ENCODE measurements at places on chromosomes 1 and 21.

DNA sequence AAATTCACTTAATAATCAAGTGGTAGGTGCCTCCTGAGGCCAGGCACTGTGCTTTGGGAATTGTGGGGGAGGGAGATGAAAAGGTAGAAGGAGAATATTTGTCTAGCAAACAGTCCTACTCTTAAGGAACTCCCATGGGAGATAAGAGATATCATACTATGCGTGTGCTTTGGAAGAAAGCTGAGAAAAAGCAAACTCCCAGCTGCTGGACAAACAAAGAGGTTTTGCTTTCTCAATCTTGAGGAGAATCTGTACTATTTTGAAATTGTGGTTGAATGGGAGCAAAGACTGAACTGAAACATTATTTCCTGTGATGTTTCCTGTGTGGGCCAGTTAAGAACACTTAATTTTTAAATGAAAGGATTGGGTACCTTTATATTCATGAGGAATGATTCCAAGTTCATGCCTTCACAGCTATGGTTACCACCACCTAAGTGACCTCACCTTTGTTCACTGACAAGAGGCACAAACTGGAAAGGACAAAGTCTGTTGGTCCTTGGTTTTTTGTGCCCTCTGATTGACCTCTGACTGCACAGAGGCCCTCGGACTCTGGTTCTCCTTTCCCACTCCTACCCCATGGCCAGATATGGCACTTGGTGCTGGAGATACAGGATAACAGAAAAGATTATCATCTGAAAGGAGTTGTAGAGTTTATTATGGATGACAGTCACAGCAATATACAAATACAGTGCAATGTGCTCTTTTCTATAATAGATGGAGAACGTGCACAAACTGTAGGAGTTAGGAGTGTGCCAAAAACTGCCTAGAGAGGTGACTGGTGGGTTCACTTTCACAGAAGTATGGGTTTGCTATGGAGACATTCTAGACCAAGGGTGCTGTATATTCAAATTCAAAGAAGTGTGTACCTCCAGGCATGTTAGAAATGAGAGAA lies 1.6 kb downstream of the CD53 start:
- no peak for DNase-seq

- DNase-seq = no peak
These were observed 92.0 kb upstream of the SIM2 start for GRCh38 chr21:36606983-36607325.

- DNase-seq = no peak
These were observed 123.1 kb downstream of the OLFM3 start for GRCh38 chr1:101873672-101874071.

DNA sequence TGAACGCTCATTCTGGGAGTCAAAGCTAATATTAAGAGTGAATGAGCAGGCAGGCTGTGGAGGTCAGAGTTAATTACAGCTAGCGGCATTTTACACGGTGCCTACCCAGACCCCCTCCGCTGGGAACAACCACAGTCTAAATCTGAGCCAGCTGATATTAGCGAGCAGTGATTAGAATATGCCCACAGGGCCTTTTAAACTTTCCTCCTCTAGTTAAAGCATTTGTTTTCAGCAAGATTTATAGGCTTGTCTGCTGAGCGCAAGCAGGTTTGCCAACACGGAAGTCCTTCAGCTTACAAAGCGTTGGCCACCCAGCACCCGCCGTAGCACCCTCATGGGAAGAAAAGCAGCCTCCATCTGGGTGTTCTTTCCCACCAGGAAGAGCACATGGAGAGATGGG lies 72.1 kb downstream of the LMX1A start:
- no peak for DNase-seq

DNA sequence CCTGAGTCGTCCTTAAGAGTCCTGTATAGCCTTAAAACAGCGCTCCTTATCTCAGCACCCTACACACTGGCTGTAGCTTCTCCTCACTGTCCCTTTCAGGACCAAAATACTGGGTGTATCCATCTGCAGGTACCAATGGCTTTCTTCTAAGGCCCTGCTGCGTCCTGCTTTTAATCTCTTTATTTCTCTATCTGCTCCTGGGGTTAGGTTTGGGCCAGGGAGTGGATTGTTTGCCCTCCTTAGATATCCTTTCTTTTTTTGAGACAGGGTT lies 12.1 kb downstream of the IL6R start:
- DNase-seq = no peak

DNA sequence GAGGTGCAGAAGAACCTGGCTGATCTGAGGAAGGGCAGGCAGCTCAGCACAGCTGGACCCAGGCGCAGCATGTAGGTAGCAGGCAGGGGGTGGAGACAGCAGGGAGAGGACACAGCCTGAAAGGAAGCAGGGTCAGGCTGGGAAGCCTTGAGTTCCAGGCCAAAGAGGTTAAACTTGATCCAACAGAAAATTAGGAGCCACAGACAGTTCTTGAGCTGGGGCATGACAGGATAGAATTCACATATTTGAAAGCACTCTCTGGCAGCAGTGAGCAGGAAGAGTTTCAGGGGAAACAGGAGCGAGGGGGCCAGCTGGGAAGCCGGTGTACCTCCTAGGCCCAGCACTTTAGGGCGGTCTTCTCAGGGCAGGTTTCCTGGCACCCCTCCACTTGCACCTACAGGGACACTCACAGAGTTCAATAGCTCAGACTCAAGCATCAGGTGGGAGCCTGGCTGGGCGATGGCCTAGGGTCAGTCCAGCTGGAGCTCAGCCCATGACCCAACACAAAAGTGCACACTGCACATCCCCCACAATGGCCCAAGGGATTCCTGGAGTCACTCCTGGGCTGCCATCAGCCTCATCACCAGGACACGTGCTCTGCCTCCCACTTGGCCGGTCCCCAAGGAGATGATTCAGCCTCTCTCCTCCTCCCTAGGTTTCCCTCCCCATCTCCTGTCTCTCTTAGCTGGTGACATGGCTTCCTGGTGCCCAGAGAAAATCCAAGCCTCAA lies 22.7 kb downstream of the MATN1 start:
- no peak for DNase-seq

GRCh38 chr1:82819234-82819633 lies 1018.5 kb downstream of the ADGRL2 start:
- no peak for DNase-seq

DNA sequence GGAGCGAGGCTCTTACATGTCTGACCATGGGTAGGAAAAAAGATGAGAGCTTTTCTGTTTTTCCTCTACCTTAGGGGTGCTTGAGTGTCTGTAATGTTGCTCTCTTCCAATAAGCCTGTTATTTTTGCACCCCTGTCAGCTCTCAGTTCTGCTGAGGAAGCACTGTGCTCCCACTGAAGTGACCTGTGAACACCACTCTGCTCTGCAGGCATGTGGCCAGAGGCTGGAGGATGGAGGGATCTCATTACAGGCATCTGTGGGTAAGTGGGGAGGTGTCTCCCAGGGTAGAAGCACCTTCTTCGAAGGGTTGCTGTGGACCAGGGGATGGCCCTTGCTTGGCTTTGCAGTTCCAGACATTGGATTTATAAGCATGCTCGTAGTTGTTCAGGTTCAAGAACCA lies 56.8 kb upstream of the RBM15 start:
- no peak for DNase-seq

DNA sequence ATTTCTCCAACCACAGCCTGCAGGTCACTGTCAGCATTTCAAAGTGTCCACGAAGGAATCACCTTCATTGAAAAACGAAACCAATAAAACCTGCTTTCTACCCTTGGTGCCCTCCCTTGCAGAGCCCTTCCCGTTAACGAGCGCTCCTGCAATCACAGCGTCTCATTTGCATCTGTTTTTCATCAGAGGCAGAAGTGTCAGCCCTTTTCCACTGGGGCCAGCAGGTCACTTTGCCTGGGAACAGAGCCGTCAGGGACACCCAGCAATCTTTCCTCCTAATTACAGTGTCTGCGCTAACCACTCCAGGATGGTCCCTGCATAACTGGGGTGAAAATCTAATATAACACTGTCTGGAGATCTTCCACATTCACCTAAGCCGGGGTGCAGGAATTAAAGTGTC lies 85.3 kb downstream of the PSMG1 start:
- DNase-seq = no peak

DNA sequence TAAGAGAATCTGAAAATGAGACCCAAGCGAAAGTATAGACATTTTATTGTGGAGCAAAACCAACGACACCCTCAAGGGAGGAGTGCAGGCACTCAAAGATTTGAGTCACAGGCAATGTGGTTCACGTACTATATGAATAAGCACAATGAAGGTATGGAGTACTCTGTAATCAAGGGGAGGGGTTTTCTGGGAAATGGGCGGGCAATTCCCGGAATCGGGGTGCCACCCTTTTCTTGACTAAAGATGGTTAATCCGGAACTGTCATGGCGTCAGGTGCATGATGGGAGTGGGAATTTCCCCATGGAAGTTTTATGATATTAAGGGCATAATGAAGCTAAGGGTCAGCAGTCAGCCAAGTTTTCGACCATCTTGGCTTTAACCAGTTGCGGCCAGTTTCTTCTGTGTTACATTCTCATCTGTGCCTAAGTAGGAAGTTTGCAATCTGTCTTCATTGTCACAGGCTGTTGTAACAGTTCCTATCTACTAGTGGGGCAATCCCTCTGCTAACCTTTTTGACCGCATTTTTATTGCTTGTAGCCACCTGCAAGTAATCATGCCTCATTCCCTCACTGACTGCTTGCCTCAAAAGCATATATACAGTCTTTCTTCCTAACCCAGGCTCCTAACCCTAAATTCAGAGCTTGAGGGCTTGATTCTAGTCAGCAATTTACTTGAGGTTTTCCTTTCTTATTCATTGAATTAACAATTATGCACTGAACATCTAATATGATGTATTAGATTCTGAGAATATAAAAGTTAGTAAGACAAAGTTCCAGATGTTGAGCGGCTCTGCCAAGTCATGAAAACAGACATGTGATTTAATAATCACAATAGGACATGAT lies 775 bp upstream of the AIM2 start:
- no peak for DNase-seq

DNA sequence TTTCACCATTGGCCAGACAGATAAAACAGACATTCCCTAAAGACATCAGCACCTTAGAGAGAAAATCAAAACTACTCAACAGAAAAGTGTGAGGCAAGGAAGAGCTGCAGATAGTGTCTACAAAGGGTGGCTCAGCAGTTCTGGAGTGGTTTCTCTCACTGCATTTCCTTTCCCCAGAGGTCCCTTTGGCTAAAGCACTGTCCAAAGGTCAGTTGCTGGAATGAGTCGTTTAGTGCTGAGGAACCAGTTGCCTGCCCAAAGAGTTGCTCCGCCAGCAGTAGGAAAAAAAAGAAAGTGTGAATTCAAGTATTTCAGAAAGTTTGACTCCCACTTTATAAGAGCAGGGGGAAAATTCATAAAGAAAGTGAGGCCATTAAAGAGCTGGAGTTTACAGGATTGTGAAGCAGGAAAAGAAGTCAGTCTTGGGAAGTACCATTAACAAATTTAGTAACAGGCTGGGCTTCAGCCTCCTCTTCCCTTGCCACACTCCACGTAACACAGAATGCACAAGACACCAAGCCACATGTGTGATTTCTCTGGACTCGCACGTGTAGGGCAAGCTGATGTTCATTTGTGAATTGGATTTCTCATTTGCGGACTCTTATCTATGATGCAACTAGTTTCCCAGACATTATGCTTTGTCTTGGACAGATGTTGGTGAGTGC lies 122.2 kb downstream of the RUNX1 start:
- DNase-seq = no peak

GRCh38 chr21:41459884-41460534 lies 34.0 kb downstream of the MX1 start:
- no peak for DNase-seq

- DNase-seq = no peak
These were observed 21.1 kb upstream of the ABCA4 start for GRCh38 chr1:94142022-94142421.

DNA sequence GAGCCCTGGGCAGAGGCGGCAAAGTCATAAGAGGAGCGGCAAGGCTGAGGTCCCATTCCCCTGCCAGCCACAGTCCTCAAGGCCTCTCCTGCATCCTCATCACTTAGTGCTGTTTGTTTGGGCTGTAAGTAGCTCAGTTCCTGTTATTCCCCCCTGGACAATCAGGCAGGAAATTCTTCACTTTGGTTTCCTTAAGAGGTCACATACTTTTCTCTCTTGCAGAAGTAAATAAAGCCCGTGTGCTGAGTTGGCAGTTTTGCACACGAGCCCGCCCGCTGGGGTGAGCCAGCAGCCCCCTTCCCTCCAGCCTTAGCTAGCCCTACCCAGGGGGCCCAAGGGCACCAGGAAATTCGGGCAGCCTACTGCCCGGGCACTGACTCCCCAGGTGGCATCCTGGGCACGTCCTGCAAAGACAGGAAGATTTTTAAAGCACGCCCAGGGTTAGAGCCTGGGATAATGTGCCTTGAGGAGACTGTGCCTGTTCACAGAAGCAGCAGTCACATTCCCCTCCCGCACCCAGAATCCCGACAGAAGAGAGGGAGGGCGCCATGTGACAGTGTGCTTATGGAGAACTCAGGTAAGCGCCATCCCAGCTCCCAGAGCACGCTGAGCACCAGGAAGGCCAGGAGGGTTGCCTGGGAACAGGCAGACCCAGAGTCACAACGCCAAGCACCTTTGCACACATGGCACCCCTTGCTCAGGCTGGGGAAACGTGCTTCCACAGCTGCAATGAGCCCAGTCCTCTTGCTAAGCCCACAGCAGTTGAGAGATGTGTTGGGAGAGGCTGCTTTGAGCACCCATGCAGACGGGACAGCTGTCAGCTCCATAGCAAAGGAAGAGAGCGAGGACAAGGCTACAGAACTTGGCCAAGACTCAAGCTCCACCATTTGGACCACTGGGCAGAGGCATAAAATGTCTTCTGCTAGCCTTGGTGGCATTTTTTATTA lies 144.5 kb upstream of the TMEM51 start:
- no peak for DNase-seq

DNA sequence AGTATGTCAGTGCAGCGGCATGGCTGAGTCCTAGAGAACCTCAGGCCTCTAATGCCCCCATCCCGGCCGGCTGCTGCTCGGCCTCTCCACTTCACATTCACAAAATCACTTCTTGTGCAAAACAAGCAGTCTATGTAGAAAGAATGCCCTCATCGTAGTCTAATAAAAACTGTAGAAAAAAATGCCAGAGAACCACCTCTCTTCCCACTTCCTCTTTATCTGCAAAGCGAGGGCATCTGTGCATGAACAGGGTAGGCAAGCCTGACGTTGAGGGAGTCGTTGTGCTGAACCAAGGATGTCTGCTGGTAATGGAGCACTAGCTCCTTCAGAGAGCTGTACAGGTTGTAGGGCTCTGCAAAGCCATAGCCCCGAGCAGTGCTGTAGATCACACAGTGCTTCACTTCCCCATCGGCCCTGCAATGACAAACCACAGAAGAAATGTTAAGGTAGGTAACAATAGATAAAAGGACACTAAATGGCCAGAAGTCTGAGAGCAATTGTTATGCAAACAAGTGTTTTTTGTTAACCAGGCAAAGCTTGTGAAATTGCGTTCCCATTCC lies 88.9 kb downstream of the PIK3R3 start:
- no peak for DNase-seq

All from NCI-H345 (cell line).